ENCODE measurements at places on chromosomes 3 and 15.
A peak's percentile ranks its signal among the peaks of the same experiment; 100 is the strongest.

GRCh38 chr15:85116066-85116465 is 134.4 kb downstream of the PDE8A start:
- DNase-seq: no peak

DNA sequence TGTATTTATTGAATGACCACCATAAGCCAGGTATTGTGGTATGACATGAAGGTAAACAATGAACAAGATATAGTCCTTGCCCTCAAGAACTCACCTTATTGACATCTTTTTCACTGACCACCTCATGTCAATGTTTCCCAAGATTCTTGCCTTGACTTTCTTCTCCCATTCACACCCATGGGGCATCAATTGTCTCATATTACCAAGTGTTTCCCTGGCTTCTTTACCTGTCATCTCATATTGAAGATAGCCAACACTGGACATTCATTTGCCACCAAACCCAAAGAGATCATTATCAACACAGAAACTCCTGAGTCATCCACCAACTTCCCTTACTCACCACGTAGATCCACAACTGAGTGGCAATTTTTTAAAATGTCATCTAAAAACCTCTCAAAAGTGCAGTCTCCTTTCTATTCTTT is 2.2 kb downstream of the EFHB start:
- peak; percentile 70 for DNase-seq

- no peak for DNase-seq
Observed at GRCh38 chr3:111519178-111519855, 22.7 kb upstream of the CD96 start.

DNA sequence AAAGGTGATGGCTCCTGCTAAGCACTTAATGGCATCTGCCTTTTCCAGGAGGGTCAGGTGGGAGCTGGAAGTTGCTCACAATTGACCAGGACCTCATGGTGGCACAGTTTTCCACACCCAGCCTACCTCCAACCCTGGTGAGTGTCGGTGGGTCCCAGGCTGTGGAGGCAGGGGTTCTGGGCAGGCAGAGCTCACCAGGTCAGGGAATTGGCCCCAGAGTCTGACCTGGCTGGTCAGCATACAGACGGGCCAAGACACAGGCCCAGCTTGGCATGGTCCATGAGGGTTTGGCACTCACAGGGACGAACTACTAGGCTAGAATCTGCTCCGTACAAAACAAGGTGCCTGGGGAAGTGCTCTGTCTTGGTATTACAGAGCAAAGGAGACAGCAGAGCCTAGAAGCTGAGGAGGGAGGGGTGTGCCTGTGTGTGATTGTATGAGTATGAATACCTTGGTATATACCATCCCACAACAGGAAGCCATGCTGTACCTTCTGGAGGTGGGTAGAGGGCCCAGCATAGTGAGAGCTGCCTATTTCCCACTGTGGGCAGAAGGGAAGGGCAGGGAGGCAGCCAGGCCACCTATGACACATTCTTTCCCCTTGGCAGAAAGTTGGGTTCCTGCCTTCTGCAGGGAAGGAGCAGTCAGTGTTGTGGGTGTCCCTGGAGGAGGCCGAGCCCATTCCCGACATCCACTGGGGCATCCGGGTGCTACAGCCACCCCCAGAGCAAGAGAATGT is 6.5 kb downstream of the APEH start:
- no peak for DNase-seq

- DNase-seq: no peak
Observed at GRCh38 chr15:80003934-80004472, 33.0 kb upstream of the BCL2A1 start.

DNA sequence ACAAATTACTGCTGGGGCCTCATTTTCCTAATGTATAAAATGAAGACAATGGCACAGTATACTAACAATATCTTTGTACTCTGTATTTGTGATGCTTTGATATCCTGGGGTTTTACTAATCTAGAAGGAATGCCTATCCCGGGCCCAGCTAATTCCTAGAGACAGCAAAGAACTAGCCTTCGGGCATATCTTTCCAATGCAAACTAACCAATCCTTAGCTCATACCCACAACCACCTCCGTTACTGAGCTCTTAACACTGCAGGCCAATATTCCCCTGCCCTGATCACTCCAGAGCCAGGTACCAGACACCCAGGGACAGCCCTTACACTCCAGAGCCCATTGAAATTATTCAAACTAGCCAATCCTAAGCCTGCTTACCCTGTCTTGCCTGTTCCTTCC is 309.0 kb downstream of the ULK4 start:
- DNase-seq: no peak

- DNase-seq: no peak
Observed at GRCh38 chr3:62659660-62660059, 215.6 kb downstream of the CADPS start.

DNA sequence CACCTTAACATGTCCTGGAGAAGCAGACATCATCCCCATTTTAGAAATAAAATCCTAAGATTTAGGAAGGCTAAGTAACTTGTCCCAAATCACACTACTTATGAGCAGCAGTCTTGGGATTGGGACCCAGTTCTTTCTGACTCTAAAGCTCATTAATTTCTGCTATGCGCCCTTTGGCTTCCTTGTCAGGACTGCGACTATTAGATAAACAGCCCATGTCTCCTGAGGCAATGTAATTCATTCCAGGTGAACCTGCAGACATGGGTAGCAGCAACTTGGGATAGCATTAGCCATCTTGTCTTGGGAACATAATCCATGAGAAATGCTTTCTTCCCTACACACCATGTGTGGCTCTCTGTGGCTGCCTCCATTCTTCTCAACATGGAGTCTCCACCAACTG is 32.3 kb upstream of the FBN1 start:
- DNase-seq: no peak

DNA sequence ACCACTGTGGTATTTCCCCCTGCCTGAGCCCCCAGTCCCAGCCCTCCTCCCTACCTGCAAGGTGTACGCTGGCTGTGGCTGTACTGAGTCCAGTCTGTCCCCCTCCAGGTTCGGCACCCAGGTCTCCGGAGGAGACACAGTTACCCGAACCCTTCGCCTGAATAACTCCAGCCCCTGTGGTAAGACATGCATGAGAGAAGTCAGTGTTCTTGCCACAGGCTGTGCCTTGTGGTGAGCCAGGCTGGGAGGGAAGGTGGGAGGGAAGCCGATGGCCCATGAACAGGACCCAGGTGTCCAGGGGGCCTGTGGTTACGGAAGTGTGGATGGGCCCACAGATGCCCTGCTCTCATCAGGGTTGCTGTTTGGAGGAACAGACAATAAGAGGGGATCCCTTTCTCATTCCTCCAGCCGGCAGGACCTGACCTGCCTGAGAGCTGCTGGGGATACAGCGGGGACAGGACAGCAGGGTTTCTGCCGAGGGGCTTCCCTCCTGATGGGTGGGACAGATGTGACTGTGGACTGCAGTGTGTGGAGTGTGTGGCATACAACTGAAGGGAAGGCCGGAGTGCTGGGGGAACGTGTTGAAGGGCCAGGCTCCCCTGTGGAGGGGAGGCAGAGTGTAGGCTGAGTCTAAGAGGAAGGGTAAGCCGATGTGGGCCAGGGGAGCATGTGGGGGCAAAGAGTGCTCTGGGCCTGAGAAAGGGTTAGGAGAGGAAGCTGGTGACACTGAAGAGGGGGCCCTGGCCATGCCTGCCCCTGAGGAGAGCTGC is 21.9 kb downstream of the ACAA1 start:
- DNase-seq: no peak

DNA sequence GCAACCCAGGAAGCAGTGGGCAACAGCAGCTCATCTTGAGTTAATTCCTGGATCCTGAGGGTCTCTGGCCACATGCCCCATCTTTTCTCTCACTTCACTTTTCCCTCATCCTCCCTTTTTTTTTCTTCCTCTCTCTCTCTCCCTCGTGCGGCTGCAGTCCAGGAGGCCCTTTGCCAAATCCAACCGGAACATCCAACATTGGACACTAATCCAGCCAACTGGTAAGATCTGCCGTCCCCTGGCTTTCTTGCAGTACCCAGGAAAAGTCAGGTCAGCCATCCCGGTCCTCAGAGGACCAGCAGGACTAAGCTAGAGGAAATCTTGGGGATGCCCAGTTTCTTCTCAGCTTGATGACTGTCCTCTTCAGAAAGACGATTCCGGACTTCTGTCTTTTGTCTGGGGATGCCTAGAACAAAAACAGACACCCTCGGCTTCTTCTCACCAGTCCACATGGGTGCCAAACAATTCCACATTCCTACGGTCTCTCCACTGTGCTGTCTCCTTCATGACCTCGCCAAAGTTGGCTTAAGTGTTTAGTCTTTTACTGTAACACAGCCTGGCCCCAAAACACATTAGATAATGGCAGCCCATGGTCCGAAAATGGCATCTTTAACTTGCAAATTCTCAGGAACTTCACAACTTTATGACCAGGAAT is 115.6 kb downstream of the GSK3B start:
- no peak for DNase-seq

GRCh38 chr15:47246317-47246716 is 471.0 kb upstream of the SEMA6D start:
- no peak for DNase-seq

GRCh38 chr15:64611085-64611725 is 150.8 kb downstream of the ZNF609 start:
- no peak for DNase-seq
